Neural progenitor cell (in vitro differentiated cells): ENCODE measurements at places on chromosomes 1 and 21. TPM values are rescaled to one million over a fixed set of nuclear protein-coding genes. Genes with fewer than 3 reads are reported as not detected.

DNA sequence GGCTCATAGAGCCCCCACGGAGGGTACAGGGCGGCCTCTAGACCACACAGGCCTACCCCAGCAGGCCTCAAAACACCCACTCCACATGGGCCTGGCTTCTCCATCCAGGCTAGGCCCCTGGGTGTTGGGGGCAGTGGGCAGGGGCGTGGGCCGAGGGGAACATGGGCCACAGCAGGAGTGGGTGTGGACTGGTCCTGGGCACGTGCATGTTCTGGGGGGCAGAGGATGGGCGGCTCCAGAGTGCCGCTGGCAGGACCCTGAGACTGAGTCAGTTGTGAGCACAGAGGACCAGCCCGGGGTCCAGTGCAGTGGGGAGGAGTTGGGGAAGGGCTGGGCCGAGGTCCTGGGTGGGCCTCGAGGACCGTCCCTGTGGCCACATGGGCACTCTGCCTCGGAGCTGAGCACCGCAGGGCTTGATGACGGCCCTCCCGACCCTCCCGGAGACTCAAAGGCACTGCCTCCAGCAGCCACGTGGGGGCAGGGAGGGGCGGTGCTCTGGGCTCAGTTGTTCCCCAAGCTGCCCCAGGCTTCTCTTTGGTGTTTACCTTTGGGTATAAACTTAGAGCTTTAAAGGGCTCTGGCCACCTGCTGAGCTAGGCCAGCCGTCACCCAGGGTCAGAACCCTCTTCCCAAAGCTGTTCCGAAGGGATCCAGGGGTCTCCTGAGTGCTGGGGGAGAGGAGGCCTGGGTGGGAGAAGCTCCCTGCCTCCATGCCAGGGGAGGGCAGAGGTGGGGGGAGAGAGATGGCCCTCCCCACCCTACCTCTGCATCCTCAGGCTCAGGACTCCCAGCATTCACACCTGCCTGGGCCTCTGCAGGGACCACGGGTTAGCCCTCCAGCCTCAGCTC, 79.9 kb downstream of the MORN1 start:
- no peak overlapping the region for H3K27ac ChIP-seq
- no peaks in the 10 kb centered on the region for H3K27me3 ChIP-seq
- H3K36me3 ChIP-seq = no peaks in the 10 kb centered on the region
- H3K4me3 ChIP-seq = no peak overlapping the region
- peaks cover 26% of the 10 kb centered on the region for H3K4me1 ChIP-seq
- DNase-seq = peak; percentile 86

DNA sequence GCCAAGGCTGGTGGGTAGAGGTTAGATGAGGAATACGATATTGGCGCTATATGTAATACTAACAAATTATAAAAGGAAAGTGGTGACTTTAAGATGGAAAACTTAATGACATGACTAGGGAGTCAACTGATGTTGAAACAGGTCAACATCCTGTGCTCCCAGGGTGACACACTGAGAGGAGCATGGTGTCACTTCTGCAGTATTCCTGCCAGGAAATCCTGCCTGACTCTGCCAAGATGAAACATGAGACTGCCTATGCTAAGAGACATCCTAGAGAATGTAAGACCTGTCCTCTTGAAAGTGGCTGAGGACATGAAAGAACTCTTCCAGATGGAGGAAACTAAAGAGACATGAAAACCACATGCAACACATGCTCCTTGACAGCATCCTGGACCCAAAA, 65.0 kb upstream of the KCND3 start:
- H3K27ac ChIP-seq = no peak overlapping the region
- H3K4me3 ChIP-seq = no peak overlapping the region
- no peaks in the 10 kb centered on the region for H3K4me1 ChIP-seq
- H3K36me3 ChIP-seq = no peaks in the 10 kb centered on the region

GRCh38 chr1:64691626-64692025, 53.2 kb upstream of the RAVER2 start:
- no peaks in the 10 kb centered on the region for H3K27me3 ChIP-seq
- no peak for DNase-seq
- H3K4me3 ChIP-seq = no peak overlapping the region
- no peak overlapping the region for H3K27ac ChIP-seq
- no peaks in the 10 kb centered on the region for H3K36me3 ChIP-seq
- no peaks in the 10 kb centered on the region for H3K4me1 ChIP-seq

GRCh38 chr1:55735106-55735505, 519.9 kb upstream of the USP24 start:
- no peaks in the 10 kb centered on the region for H3K4me1 ChIP-seq
- DNase-seq = no peak
- no peak overlapping the region for H3K4me3 ChIP-seq
- no peak overlapping the region for H3K27ac ChIP-seq
- H3K36me3 ChIP-seq = no peaks in the 10 kb centered on the region

- no peaks in the 10 kb centered on the region for H3K36me3 ChIP-seq
- DNase-seq = no peak
- H3K4me3 ChIP-seq = no peak overlapping the region
- H3K4me1 ChIP-seq = peaks cover 22% of the 10 kb centered on the region
- peaks cover 7% of the 10 kb centered on the region for H3K27me3 ChIP-seq
These were observed 13.0 kb downstream of the LRRC38 start for GRCh38 chr1:13500806-13501205.

Gene SIK1
- 0.37 and 0.65 TPM in 2 replicates for total RNA-seq

Gene IL23R
- total RNA-seq = not detected in 2 replicates
